ENCODE measurements at places on chromosomes 16 and 17.

DNA sequence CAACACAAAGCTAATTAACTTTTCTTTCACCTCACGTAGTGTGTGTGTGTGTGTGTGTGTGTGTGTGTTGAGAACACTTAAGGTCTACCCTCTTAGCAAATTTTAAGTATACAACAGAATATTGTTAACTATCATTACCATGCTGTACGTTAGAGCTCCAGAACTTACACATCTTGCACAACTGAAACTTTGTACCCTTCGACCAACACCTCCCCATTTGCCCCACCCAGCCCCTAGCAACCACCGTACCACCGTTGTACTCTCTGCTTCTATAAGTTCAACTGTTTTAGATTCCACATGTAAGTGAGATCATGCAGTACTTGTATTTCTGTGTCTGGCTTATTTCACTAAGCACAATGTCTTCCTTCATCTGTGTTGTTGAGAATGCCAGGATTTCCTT, 28.1 kb upstream of the MLYCD start:
- no peak for DNase-seq

- no peak for DNase-seq
These were observed 71.4 kb upstream of the KCTD5 start for GRCh38 chr16:2610781-2611498.

DNA sequence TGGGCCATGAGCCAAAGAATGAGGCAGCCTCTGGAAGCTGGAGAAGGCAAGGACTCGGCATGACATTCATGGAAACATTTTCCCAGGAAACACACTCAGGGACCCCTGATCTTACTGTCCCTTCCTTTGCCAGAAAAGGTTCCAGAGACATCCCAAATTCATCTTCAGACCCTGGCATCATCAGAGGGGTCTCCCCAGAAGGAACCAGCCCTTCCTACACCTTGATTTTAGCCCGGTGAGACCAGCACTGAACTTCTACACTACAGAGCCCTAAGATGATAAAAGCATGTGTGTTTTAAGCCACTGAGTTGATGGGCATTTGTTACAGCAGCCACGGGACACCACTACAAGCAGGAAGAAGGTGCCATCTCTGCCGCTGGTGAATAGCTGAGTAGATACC, 262.3 kb downstream of the C16orf95 start:
- no peak for DNase-seq

GRCh38 chr17:80265205-80266068, 4.8 kb downstream of the RNF213 start:
- DNase-seq = peak; percentile 89

- DNase-seq = no peak
These were observed 40.5 kb upstream of the GCSH start for GRCh38 chr16:81136390-81137335.

GRCh38 chr16:21283521-21284289, 5.6 kb upstream of the CRYM start:
- DNase-seq = no peak

GRCh38 chr17:83067071-83067717, 12.2 kb upstream of the METRNL start:
- DNase-seq = no peak

GRCh38 chr17:70787721-70788300, 618.5 kb downstream of the KCNJ2 start:
- no peak for DNase-seq

GRCh38 chr17:1491443-1492248, 840 bp downstream of the MYO1C start:
- DNase-seq = peak; percentile 59

DNA sequence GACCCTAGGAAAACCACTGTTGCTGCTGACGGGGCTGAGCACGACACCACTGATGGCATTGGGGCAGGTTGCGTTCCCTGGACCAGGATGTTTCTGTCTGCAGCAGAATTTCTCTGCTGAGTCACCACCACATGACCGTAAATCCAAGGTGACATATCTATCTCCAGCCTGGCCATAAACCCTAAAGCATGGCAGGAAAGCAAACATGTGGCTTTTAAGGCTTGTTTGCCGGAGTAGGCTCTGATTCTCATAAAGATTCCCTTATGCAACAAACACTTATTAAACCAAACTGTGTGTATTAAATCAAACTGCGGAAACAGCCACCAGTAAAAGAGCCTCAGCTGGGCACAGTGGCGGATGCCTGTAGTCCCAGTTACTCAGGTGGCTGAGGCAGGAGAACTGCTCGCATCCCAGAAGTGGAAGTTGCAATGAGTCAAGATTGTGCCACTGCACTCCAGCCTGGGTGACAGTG, 17.3 kb downstream of the MPHOSPH6 start:
- no peak for DNase-seq

DNA sequence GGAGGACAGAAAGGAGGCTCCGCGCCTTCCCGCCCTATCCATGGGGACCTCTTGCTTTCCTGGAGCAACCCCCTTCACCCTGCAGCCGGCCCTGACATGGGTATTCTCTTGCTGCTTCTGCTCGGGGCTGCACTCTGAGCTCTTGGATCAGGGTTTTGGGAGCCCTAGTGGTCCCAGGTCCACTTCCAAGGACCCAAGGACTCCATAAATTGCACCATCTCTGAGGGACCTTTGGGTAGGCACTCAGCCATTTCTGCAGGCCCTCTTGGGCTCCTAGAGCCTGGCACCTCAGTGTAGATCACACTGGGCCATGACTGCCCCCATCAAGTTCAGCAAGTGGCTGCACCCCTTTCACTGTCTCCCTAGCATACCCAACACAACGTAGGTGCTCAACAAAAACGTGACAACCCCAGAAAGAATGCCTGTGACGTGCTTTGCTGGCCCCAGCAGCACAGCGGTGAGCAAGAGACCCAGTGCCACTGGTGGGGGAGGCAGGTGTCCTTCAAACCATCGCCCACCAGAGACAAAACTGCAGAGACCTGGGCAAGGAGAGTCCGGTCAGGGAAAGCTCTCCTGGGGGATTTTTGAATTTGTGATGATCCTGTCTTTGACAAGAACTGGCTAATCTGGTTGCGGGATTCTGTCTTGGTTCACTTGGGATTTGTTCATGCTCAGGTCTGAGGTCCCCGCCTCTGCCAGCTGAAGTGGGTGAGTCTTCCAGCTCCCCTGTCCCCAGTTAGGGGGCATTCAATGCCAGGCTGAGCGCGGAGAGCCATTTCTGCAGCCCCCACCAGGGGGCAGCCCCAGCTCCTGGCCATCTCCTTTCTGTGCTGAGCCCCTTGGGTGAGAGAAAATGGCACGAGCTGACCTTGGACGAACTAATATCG, 2.5 kb upstream of the RAB11FIP4 start:
- DNase-seq = peak; percentile 57

DNA sequence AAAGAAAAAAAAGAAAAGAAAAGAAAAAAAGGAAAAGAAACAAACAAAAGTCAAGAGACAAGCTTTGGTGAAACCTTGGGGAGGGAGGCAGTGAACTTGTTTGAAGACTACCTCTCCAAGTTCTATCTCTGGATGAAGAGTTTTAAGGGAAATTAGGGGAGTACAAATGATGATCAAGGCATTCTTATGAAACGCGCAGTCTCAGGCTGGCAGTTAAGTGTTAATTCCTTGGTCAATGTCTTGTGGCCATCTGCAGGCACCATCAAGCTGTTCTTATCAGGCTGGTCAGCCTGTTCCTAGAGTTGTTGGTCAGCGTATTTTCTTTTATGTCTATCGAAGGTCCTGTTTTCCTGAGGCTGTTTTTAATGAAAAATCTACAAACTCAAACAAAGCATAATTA, 8.2 kb upstream of the DRG2 start:
- DNase-seq = no peak

GRCh38 chr17:28239271-28239624, 79.8 kb upstream of the TMEM97 start:
- no peak for DNase-seq

DNA sequence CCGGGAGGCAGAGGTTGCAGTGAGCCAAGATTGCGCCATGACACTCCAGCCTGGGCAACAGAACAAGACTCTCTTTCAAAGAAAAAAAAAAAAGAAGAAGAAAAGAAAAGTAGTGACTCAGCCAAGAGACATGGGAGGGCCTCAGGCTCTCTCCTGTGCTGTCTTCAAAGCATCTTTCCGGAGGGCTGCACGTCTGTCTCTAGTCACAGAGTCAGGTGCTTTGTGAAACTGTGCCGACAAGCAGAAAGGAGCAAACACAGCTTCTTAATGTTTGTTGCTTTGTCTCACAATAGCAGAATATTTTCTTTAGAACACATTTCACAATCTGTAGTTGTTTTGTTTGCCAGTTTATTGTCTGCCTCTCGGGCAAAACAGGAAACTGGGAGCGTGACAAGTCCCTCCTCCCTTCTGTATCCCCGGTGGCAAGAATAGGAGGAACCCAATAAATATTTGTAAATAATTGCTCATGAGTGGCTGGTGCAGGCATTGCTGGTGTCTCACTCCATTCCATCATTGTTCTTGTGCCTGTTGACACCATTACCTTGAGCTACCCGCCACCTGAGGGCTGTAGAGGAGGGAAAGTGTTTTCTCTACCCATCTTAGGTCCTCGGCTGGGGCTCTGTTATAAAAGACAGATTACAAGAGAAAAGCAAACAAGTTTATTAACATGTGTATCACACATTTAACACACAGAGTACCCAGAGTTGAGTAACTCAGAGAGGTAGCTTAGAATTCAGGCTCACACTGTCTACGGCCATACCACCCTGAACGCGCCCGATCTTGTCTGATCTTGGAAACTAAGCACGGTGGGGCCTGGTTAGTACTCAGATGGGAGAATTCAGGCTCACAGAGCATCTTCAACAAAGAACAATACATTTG, 5.5 kb downstream of the GAST start:
- peak; percentile 29 for DNase-seq

DNA sequence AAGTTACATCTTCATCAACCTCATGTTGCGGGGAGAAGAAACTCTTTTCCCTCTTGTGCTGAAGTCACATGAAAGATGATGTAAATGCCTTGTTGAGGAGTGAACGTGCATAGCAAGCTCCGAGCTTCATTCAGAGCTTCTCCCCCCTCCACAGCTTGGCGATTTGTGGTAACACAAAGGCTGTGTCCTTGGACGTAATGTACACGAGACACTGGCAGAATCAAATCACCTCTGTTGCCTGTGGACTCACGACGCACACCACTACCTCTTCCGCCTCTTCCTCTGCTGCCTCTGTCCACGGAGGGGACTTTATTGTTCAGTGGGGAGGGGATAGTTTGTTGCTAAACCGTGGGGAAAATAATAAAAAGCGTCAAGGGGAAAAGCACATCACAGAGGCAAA, 54.9 kb upstream of the CHMP6 start:
- no peak for DNase-seq
